Left lobe of liver (tissue), 2 donors: ENCODE measurements at places on chromosomes 3 and 15. TPM values are rescaled to one million over a fixed set of nuclear protein-coding genes. Genes with fewer than 3 reads are reported as not detected.

GRCh38 chr3:135069406-135069805 lies 274.3 kb downstream of the EPHB1 start:
- no peak for DNase-seq

- no peak for DNase-seq
Measured at GRCh38 chr3:48428088-48428571, 1.8 kb downstream of the PLXNB1 start.

- DNase-seq: no peak
Measured at GRCh38 chr15:57297163-57297593, 79.1 kb upstream of the CGNL1 start.

GRCh38 chr3:120421926-120422325 lies 28.9 kb downstream of the FSTL1 start:
- no peak for DNase-seq

DNA sequence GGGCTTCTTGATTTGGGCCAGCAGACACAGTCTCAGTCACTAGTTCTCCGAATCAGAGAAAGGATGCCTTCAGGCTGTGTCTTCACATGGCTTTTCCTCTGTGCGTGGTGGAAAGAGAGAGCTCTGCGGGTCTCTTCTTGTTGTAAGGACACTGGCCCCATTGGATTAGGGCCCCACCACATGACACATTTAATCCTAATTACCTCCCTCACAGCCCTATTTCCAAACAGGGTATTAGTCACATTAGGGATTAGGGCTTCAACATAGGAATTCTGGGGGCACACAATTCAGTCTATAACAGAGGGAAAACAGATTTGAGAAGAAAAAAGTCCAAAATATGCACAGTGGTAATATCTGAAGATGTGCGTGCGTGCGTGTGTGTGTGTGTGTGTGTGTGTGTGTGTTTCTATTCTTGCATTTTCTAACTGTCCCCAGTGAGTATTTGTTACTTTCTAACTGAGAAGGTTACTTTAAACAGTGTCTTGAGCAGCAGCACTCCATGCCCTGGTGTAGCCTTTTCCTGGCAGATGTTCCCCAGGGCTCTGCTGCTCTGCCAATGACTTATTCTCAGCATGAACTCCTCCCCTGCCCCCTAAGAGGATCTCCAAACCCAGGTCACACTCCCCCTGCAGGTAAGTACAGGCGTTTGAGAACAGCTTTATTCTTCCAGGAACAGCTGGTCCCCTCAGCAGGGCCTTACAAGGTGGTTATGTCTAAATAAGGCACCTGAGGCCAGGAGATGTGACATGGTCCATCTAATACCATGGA lies 72.9 kb downstream of the RPL39L start:
- no peak for DNase-seq

MINAR1 gene
- 0.05 TPM for total RNA-seq

GRCh38 chr3:46685446-46685845 lies 8.0 kb downstream of the ALS2CL start:
- DNase-seq: no peak

DNA sequence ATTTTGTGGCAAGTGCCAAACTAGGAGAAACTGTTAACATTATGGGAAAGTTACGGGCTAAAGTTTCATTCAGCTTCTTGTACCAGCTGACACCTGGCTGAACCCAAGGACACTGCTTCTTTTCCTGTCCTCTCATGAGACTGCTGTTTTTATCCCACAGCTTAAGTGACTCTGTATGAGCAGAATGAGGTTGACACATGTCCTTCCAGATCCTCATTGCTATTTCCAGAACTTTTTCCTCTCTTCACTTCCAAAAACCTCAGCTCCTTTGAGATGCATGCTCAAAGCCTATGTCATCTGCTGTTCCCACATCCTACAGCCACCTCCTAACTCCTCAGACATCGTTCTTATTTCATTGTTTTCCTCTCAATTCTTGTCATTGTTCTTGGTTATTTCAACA lies 183.6 kb downstream of the DCLK3 start:
- DNase-seq: no peak

- no peak for DNase-seq
Measured at GRCh38 chr15:64987136-64987535, 2.6 kb downstream of the SPG21 start.

DNA sequence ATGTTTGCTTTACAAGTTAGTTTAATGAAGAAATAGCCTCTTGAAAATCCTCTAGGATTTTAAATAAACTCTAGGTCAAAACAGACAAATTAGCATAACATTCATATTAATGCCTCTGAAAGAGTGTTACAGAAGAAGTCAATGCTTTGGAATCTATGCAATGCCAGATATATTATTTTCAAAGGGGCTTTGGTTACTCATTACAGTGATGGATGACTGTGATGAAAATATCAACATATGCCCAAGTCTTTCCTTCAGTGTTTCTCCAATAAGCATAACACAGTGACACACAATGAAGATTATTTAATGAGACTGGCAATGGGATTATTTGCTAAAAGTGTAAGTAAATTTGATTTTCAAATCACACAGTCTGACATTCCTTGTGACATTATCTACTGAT lies 1247.2 kb downstream of the ROBO2 start:
- no peak for DNase-seq

DNA sequence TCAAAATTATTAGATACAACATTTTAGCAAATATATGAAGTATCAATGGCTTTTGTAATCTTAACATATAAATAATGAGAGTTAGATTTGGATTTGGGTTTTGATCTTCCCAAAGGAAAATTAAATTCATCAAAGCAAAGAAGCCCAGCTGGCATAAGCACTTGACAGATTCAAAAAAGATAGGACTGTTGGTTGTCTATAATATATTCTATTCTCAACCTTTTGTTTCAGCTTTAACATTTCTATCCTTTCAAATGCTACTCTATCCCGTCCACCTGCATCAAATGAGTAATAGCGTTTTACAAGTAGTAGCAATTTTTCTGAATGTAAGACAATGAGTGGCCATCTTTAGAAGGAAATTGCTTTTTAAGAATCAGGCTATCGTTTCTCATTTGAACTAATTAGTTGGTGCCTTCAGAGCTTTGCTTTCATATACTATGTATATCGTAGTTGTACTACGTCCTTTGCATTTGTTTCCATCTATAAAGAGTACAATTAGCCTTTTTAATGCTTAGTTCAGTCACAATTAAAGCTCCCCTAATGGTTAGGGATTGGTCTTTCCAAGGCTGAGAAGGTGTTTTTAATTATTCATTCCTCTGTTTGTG lies 278.0 kb downstream of the UBE2E2 start:
- no peak for DNase-seq

DNA sequence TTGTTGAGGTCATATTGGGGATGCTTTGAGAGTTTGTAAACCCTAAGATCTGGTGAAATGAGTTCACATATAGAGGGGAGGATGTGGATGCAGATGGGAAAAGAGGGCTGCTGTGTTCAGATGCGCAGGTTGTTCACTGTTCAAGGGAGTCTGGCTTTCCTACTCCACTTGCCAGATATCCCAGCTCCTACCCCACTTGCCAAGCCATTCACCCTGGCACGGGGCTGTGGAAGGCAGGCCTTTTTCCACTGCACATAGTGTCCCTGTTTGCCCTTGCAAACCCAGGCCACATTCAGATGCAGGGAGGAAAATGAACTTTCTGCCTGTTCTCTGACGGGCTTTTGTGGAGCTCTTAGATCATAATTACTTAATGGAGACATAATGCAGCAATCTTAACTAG lies 29.0 kb downstream of the CRABP1 start:
- DNase-seq: peak; percentile 49

- DNase-seq: no peak
Measured at GRCh38 chr15:66959875-66960274, 105.5 kb upstream of the SMAD3 start.

TASOR gene
- total RNA-seq: 16.3 TPM

CYP1A2 gene
- 120 TPM for total RNA-seq

DNA sequence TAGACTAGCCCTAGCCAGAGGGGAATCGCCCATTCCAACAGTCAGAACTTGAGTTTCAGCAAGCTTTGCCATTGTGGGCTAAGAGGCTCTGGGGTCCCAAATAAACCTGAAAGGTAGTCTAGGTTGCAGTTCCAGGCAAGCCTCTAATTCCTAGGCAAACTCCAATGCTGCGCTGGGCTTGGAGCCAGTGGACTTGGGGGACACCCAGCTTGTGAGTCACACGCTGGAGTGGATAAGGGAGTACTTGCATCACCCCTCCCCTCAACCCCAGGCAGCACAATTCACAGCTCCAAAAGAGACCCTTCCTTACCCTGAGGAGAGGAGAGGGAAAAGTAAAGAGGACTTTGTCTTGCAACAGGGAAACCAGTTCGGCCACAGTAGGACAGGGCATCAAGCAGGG lies 105.2 kb upstream of the DPPA4 start:
- DNase-seq: no peak

DNA sequence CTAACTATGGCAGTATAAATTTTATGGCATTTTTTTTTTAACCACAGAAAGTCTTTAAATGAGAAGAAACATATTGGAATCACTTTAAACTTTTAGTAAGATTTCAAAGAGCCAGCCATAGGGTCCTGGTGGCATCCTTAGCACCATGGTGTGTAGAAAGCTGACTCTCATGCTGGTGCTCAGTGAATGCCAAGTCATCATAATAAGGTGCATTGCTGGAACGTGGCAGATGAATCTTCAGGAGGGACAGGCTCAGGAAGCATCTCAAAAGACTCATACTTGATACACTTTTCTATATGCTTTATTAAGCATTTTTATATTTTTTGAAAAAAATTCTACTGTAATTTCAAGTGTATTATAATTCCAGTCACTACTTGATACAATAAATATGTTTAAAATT lies 274.2 kb downstream of the ZIC4 start:
- no peak for DNase-seq

INAFM2 gene
- 7.7 TPM for total RNA-seq

DNA sequence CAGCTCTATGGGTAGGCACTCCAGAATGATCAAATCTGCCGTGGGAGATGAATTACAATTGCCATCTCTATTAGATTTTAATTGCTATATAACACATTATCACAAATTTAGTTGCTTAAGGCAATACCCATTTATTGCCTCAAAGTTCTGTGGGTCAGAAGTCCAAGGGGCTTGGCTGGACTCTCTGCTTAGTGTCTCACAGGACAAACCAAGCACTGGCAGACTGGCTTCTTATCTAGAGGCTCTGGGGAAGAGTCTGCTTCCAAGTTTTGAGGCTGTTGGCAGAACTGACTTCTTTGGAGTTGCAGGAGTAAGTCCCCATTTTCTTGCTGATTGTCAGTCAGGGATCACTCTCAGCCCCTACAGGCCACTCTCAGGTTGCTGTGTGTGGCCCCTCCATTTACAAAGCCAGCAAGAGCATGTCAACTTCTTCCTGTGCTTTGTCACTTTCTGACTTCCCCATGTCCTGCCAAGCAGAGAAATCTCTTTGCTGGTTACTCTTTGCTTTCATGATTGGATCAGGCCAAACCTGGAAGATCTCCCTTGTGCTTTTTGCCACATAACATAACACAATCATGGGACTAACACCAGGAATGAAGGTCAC lies 93.5 kb upstream of the PRICKLE2 start:
- no peak for DNase-seq

- no peak for DNase-seq
Measured at GRCh38 chr3:125191256-125191655, 21.3 kb downstream of the SLC12A8 start.

- DNase-seq: no peak
Measured at GRCh38 chr3:99753268-99753975, 64.2 kb upstream of the CMSS1 start.

DNA sequence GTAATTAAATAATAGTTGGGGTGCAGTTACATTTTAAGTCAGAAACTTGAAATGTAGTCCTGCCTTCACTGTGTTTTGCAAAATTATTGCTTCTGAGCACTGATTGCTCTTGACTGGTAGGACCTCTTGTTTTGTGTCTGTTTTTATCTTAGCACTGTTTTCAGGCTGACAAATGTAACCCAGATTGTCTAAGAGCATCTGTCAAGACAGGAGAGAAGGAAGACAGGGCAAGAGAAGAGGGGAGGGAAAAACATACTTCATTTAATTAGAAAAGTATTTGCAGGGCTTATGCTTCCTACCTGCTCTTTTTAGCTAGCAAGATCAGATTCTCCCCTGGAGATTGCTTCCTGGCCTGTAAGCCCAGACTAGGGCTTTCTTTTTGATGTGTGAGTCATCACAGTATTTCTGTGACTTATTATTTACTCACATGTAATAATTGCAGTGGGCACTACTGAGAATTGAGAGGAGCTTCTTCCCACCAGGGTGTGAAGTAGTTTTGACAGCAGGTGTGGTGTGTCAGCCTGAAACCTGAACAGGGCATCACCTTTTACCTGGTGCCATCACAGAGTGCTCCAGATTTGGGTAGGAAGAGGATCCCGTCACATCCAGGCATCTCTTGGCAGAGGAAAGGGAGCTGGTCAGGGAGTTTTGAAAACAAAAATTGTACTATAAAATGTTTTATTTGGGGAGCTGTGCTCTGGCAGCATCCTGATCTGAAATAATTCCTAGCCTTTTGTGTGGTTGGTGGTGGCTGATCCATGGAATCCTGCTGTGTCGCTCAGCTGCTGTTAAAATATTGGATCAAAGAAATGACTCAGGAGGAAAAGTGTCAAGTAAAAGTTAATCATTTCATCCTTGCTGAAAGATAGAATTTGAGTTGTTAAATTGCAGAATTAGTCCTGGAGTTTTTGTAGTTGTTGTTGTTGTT lies 98.2 kb downstream of the TMEM108 start:
- DNase-seq: no peak

DNA sequence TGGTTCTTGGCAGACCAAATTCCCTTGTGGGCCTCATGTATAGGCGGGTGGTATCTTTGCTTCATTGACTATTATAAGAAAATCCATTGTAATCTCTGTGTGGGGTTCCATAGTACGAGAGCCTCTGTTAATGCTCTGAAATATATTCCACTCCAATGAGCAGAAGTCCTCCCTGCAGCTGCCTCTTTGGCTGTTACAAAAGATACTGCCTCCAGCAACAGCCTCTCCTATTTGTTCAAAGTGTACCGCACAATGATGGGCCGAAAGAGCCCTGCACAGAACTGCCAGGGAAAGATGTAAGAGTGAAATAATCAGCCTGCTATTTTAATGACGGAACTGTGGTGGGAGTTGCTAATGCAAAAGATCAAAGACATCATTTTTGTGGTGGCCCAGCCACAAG lies 48.9 kb downstream of the GRK7 start:
- DNase-seq: no peak

GRCh38 chr3:49019941-49020329 lies 1.6 kb upstream of the DALRD3 start:
- DNase-seq: no peak

SLC22A13 gene
- 0.50 TPM for total RNA-seq
